Testis (tissue), 5 donors: ENCODE measurements at places on chromosomes 6 and 20.
A peak's percentile ranks its signal among the peaks of the same experiment; 100 is the strongest.

DNA sequence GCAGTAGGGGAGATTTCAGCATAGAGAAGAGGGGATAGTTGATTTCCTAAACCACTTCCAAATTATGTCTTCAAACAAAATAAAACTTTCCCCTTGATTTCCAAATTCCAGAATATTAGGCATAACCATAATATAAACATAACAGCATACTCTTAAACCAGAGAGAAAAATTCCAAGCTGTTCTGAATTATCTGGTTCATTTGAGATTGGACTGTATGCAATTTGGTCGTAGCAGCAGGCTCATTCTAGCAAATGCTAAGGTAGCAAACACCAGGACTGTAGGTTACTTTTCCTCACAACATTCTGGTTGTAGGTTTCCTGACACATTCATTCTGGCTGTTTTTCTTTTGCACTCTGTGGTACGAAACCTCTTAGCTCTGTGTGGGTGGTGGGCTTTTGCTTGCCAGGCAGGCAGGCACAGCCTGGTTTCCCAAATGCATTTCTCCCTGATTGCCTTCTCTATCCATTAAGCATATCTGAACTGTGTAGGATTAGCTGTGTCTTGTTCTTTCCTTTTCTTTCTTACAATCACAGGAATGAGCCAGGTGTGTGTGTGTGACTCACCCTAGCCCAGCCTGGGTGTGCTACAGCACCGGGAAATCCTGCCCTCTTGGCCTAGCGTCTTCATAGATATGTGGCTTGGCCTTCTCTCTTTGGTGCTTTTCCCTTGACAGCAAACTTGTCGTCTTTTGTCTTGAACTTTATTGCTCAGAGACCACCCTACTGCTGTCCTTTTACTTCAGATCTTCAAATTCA is 77.1 kb downstream of the JARID2 start:
- no peak for DNase-seq

DNA sequence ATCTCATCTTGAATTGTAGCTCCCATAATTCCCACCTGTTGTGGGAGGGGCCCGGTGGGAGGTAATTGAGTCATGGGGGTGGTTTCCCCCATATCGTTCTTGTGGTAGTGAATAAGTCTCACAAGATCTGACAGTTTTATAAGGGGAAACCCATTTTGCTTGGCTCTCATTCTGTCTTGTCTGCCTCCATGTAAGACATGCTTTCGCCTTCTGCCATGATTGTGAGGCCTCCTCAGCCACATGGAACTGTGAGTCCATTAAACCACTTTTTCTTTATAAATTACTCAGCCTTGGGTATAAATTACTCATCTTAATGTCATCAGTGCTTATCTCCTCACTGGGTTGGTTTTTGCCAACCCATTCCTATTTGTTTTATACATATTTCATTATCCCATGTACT is 142.0 kb upstream of the GMDS start:
- DNase-seq, result no peak

GRCh38 chr20:49285813-49286494 is 8.1 kb upstream of the ZNFX1 start:
- no peak for DNase-seq

DNA sequence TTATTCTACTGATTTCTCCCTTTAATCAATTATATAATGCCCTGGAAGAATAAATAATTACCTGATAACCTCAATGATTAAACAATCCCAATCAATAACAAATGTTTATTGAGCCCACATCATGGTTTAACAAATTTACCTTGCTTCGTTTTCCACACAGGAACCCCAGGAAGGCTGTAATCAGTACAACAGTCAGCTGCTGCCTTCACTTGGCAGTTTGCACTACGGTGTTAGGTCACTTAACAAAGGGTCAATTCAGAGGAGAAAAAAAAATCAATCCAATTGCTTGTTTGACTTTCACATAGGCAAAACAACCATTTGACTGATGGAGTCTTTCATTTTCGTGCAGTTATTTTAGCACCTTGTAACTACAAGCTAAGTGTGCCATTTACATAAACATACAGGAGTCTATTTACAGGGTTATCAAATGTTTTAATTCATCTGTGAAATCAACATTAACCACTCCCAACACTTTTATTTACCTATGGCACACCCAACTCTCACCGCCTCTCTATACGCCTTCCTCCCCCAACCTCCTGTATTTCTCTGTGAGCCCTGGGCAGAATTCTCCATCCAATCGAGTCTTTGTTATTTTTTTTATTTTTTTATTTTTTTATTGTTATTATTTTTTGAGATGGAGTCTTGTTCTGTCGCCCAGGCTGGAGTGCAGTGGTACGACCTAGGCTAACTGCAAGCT is 140.4 kb upstream of the TAB2 start:
- DNase-seq, result no peak

GRCh38 chr6:52041134-52041533 is 46.3 kb downstream of the PKHD1 start:
- no peak for DNase-seq

- no peak for DNase-seq
These were observed 59.3 kb upstream of the MYL9 start for GRCh38 chr20:36482044-36482473.

- no peak for DNase-seq
These were observed 165.2 kb downstream of the BCAS1 start for GRCh38 chr20:53905019-53905819.

DNA sequence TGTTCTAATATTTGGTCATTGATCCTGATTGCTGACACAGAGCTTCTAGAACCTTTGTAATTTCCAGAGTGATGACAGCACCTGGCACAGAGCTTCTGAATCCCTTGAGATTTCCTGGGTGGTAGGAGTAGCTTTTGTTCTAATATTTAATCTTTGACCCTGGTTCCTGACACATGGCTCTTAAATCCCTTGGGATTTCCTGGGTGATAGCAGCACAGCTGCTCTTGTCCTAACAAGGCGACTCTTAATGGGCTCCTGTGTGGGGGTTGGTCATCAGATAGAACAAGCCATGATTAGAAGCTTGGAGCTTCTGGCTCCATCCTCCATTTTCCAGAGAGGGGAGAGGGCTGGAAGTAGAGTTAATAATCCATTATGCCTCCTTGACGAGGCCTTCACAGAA is 18.4 kb downstream of the GMPR start:
- no peak for DNase-seq

- no peak for DNase-seq
These were observed 263.8 kb downstream of the HDGFL1 start for GRCh38 chr6:22833191-22833590.

- DNase-seq, result no peak
These were observed 95.8 kb upstream of the FOXA2 start for GRCh38 chr20:22680031-22680740.

- no peak for DNase-seq
These were observed 23.7 kb upstream of the TSHZ2 start for GRCh38 chr20:52948491-52948890.

GRCh38 chr20:41191562-41192500 is 54.5 kb downstream of the PLCG1 start:
- no peak for DNase-seq

DNA sequence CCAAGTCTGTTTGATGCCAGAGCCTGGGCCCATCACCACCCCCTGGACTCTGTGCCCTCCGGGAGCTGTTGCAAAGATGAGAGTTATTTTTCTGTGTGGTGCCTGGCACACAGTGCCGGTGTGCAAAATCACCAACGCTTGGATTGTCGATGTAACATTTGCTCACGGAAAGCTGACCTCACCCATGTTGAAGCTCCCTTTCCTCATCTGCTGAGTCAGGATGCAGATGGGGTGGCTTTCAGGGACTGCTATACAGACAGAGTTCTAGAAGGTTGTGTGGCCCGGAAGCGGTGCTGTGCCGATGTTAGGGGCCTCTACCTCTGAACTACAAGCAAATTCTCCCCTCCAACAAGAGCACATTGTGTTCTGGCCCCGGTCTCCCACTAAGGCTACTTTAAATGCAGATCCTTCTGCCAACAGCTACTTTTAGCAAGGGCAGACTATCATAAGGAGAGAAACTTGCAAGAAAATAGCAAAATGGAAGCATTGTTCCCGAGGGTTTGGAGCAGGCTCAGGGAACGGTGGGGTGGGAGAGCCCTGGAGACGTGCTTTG is 34.0 kb downstream of the EYA2 start:
- peak; percentile 86 for DNase-seq

- DNase-seq, result no peak
These were observed 32.0 kb upstream of the SYNDIG1 start for GRCh38 chr20:24437196-24438082.

GRCh38 chr6:63543001-63543400 is 29.3 kb upstream of the LOC128125822 start:
- DNase-seq, result no peak

- peak; percentile 41 for DNase-seq
These were observed at the start of gene PRICKLE4 for GRCh38 chr6:41780551-41781365. Gene PRICKLE4 (plus strand): TSS chr6:41780782. CDS start chr6:41783474, 2,692 bp downstream.

GRCh38 chr20:5001174-5002076 is at the start of gene SLC23A2:
Gene SLC23A2 (minus strand): TSS chr20:5001510. CDS start chr20:4932562, 68,948 bp downstream.
- DNase-seq, result peak; percentile 42

- no peak for DNase-seq
These were observed 8.0 kb upstream of the UQCC2 start for GRCh38 chr6:33719326-33719987.

- DNase-seq, result no peak
These were observed 146.7 kb upstream of the TBX18 start for GRCh38 chr6:84910906-84911607.

DNA sequence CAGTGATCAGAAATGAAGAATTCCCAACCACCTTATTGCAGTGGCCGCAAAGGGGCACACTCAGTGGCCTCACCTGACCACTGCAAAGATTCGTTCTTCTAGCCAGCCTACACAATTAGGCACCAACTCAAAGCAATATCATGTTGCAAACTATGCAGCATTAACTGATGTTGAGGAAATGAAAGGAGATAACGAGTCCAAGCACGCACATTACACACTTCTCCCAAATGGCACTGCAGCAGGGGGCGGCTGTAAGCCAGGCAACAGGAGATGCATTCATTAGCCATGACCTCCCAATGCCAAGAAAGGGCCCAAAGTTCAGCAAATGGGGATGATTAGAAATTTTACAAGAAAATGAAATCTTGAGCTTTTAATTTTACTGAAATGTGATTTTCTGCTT is 39.3 kb downstream of the ATXN1 start:
- no peak for DNase-seq

GRCh38 chr6:66772800-66773199 is 1065.8 kb upstream of the EYS start:
- no peak for DNase-seq

- DNase-seq, result no peak
These were observed 35.9 kb upstream of the LTV1 start for GRCh38 chr6:143807103-143807772.

DNA sequence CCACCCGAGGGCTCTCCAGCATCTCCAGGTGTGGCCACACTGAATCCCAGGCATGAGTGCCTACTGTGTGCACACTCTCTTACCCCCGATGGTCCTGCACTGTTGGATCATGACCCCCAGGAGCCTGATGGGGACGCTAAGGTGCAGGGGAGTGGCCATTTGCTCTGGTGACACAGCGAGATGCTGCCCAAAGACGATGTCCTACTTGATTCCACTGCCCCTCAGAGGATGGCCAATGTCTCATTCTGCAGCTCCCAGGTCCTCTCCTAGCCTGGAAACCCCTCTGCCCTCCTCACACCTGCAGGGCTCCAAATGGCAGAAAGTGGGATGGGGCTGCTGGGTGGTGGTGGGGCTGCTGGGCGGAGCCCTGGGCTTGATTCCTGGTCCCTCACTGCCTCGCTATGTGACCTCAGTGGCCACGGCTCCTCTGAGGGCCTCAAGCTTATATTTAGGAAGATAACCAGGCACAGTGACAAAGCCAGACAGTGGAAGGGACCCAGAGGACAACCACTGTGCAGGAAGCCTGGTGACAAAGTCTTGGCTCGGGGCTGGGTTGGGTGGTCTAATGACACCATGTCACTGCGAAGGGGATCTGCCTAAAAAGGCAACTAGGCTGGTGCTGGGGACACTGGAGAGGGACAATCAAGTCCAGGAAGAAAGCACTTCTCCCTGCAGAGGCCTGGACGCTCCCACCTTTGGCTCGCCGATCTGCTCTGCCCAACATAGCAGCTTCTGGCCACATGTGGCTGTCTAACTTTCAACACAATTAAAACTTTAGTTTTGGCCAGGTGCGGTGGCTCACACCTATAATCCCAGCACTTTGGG is 28.4 kb downstream of the TGM2 start:
- DNase-seq, result no peak

DNA sequence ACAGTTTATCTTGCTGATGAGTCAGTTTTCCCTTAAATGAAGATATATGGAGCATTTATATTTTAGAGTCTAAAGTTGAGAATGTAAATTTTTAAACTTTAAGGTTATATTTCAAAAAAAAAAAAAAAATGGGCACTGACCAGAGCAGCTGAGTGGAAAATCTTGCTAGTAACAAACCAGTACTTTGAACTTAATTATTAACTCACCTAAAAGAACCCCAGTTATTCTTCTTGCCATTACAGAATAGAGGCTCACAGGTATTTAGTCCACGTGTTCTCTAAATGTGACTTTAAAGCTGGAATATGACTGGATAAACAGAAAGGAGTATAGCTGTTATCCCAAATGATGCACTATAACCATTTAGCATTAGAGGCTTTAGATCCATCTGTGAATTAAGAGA is 178.4 kb downstream of the COL9A1 start:
- DNase-seq, result no peak

DNA sequence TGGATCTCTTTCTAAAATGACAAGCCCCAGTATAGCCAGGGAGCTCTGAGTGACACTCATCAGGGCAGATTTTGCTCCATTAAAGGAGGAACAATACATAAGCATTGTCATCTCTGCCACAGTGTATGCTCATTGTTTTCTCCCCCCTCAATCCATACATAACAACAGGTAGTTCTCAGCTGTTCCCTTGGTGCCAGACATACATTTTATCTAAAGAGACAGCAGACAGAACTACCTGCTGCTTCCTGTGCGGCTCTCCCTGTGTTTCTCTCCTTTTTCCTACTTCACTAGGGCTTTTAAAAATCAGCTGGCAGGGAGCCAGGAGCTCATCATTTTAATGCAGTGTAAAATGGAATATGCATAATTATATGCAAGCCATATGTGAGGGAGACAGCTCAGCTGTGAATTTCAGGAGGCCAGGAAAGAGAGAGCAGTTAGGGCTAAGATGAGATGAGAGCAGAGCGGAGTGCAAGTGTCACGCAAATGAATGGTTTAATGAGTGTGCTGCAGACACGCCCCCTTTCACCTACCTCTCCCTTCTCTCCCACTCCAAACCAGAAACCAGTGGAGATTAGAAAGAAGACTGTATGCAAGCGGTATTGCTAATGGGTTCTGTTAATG is 96.0 kb downstream of the SOBP start:
- no peak for DNase-seq

- no peak for DNase-seq
These were observed 162.1 kb downstream of the MTFR2 start for GRCh38 chr6:136087986-136088385.

- DNase-seq, result no peak
These were observed 24.1 kb downstream of the ALDH8A1 start for GRCh38 chr6:134925800-134926199.

GRCh38 chr6:72132851-72133250 is 246.5 kb downstream of the RIMS1 start:
- DNase-seq, result no peak

DNA sequence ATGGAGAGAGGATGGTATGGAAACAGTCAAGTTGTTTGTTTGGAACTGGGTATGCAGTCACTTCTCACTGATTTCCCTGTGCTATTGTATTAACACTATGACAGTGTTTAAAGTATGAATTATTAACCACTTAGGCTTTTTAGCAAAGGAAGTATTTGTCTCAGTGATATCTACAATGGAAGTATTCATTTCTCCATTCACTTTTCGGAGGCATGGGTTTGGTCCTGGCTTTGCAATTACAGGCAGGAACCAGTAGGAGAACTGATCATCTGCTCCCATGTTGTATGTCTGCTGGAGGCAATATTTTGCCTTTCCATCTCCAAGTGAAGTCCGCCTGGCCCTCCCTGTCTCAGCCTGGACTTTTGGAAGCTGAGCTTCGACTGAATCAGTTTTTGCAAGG is 30.6 kb upstream of the EXOC2 start:
- no peak for DNase-seq
